ENCODE measurements at places on chromosomes 13 and 19. TPM values are rescaled to one million over a fixed set of nuclear protein-coding genes. Genes with fewer than 3 reads are reported as not detected.

- DNase-seq: peak; percentile 79
Observed at GRCh38 chr13:95355494-95355893, 54.2 kb upstream of the ABCC4 start.

KCNRG gene
- 0.17 TPM for total RNA-seq

DNA sequence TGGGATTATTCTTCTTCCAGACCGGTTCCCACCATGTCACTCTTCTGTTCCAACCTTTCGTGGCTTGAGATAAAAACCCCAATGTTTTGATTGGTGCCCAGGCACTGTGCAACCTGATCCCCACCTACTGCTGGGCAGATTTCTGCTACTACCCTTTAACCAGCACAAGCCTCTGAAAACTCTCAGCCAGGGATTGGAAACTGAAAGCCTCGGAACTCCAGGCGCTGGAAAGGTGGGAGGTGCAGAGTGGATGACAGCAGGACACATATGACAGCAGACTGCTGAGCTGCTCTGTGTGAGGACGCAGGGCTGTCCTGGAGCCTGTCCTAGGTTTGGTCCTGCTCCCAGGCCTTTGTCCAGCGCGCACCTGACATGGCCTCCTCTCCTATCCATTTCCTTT is 68.5 kb upstream of the GTF3A start:
- DNase-seq: peak; percentile 29

ZNF567 gene
- total RNA-seq: 7.7 TPM

- no peak for DNase-seq
Observed at GRCh38 chr19:38744874-38745273, 600 bp upstream of the CAPN12 start.

GRCh38 chr13:97224544-97225300 is 2.6 kb downstream of the MBNL2 start:
- DNase-seq: peak; percentile 66

DNA sequence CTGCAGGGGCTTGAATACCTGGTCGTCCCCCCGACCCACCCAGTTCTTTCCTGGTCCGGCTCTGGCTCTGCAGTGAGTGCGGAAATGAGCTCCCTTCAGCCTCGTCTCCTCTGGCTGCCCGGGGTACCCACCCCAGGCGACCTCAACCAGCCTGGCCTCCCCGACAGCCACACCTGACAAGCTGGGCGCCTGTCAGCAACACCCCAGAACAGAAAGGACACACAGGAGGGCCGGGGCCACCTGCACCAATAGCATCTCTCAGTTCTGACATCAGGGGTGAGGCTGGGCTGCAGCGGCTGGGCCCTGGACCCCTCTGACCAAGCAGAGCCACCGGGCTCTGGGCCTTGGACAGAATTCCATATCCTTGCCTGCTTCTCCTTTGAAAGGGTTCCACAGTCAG is 19.7 kb downstream of the SUGP1 start:
- DNase-seq: no peak

- DNase-seq: peak; percentile 77
Observed at GRCh38 chr13:43664700-43665191, 122.0 kb downstream of the ENOX1 start.

CDKN2D gene
- total RNA-seq: 21.0 TPM

DNA sequence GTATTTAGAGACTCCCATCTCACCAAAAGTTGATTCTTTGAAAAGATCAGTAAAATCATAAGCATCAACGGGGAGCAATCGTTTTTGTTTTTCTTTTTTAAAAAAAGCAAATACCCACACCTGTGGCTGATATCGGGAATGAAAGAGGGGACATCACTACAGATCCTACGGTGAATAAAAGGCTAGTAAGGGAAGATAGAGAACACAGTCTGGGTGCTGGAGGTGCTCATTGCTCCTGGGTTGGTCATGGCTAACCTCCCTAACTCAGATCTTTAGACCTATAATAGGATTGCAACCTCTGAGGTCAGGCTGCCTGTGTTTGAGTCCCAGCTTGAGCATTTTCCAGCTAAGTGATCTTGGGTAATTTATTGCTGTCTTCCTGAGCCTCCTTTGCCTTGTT is 1.1 kb downstream of the EHD2 start:
- peak; percentile 9 for DNase-seq

GRCh38 chr13:113840541-113841352 is 23.1 kb downstream of the GAS6 start:
- DNase-seq: no peak

DNA sequence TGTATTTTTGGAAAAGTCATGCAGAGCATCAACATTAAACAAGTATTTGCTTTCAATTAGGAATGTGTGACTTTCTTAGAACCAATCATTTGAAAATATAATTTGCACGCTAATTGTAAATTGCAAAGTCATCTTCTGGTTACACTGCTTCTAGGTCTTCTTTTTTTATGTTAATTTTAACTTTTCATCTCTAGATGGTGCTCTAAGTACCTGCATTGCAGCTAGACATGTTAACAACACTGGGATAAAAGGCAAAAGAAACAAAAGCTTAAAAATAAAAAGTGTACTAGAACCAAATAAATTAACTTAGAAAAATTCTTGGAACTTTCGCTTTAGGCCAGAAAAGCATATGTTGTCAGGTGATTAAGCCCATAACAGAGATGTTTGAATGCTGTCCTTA is 2758.2 kb downstream of the PCDH9 start:
- peak; percentile 16 for DNase-seq

- DNase-seq: no peak
Observed at GRCh38 chr19:6551607-6552450, 21.0 kb downstream of the TNFSF9 start.

DNA sequence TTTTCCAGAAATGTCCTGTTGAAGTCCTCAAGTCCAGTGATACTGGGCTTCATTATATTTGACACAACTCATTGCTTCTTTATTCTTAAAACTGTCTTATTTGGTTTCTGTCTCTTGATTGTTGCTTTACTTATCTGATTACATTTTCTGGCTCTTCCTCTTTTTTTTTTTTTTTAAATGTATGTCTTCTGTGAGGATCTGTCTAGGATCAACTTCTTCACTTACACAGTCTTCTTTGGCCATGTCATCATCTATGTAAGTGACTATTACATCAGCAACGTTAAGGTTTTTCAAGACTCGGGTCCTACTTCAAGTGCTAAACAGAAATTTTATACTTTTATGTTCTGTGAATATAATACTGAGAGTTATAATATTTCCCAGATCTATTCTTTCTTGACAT is 162.1 kb downstream of the PDS5B start:
- DNase-seq: no peak

- DNase-seq: peak; percentile 13
Observed at GRCh38 chr19:9058905-9059667, 27.8 kb upstream of the OR1M1 start.

GRCh38 chr13:30702006-30702405 is 33.3 kb upstream of the ALOX5AP start:
- DNase-seq: no peak

- peak; percentile 81 for DNase-seq
Observed at GRCh38 chr19:2327773-2328400, 499 bp downstream of the LSM7 start.

C1QTNF9B gene
- total RNA-seq: not detected

GRCh38 chr19:45092747-45093678 is at the start of gene PPP1R37:
PPP1R37 (plus strand) TSS chr19:45093179; CDS start chr19:45093326, 147 bp downstream.
- peak; percentile 98 for DNase-seq

WDR88 gene
- total RNA-seq: not detected

- no peak for DNase-seq
Observed at GRCh38 chr13:38954291-38954690, 36.3 kb downstream of the STOML3 start.

DNA sequence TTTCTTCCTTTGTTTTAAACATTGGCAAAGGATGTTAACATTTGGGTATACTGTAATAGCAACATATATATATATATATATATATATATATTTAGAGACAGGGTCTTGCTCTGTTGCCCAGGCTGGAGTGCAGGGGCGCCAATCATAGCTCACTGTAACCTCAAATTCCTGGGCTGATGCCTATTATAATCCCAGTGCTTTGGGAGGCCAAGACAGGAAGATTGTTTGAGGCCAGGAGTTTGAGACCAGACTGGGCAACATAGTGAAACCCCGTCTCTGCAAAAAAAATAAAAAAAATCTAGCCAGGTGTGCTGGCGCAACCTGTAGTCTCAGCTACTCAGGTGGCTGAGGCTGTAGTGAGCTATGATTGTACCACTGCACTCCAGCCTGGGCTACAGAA is 5.4 kb downstream of the BLVRB start:
- no peak for DNase-seq

DNA sequence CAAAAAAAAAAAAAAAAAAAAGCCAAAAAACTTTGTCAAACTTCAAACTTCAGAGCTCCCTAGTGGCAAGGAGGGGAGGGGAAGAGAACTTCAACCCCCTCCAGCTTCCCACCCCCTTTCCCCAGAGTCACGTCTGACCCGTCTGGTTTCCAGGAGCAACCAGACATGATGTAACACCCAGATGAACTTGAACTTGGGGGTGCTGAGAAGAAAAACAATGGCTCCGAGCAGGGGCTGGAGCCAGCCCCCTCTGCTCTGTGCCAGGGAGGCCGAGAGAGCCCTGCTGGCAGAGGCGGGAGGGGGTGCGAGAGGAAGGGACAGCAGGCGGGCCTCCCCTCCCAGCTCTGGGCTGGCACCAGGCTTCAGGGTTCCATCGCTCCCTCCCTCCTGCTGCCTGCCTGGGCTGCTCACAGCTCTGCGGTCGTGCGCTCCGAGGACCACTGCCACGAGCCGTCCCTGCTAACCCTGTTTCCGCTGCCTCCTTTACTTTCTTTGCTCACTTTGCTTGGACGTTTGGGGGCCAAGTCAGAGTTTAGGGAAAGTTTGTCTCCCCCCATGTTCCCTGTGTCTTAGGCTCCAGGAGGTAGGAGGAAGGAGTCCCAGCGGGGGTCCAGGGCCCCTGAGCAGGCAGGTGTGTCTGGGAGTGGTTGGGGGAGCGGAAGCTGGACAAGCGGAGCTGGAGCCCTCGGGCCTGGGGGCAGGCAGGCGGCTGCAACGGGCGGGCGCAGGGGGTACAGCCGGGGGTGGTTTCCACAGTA is 11.1 kb downstream of the LYL1 start:
- DNase-seq: peak; percentile 38

GRCh38 chr13:78241278-78241919 is 322.8 kb upstream of the EDNRB start:
- DNase-seq: peak; percentile 21

CYP2A7 gene
- total RNA-seq: not detected

DNA sequence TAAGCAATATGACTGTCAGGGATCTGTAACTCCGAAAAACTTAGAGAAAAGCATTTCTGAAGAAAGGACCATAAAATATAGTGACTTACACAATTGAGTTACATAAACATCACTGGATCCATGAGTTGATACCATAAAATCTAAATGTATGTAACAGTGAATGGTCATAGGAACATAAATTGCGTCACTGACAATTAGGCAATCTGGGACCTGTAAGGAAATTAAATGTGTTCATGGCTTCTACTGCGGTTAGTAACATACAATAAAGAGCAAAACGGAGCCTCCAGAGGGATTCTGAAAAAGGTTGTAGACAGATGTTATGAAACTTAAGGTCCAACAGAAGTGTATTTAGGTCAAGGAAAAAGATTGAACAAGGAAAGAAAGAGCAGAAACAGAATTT is 27.1 kb downstream of the POU4F1 start:
- no peak for DNase-seq

DNA sequence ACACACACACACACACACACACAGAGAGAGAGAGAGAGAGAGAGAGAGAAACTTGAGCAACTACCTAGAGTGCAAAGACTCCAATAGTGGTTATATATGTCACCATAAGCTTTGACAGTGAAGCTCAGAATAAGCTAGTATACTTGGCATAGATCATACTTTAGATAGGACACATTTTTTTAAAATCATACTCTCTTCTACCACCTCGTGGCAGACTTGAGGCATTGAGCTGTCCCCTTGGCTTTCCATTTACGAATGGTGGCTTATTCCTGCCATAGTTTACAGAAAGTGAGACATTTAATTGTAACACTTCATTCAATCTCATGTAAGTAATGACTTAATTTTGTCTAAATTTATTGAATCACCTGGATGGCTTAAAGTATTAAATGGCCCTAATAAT is 108.2 kb downstream of the EDNRB start:
- peak; percentile 31 for DNase-seq

POMP gene
- total RNA-seq: 238 TPM

DNA sequence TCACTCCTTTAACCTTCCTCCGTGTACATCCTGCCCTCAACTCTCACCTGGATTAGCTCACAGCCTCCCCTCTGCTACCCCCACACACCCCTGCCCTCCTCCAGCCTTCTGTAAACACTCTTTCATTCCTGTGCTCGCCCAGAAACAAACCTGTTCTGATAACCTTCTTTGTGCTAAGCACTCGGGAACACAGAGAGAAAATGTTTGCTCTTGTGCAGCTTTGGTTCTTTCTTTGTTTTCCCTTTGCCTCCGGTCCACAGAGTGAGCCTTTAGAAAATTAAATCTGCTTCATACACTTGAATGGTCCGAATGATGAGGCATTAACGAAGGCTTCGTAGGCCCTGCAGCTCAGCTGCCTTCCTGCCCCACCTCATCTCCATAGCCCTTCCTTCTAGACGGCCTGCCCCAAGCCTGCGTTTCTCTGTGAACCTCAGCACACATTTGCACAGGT is 6.6 kb upstream of the ZDHHC20 start:
- no peak for DNase-seq

DNA sequence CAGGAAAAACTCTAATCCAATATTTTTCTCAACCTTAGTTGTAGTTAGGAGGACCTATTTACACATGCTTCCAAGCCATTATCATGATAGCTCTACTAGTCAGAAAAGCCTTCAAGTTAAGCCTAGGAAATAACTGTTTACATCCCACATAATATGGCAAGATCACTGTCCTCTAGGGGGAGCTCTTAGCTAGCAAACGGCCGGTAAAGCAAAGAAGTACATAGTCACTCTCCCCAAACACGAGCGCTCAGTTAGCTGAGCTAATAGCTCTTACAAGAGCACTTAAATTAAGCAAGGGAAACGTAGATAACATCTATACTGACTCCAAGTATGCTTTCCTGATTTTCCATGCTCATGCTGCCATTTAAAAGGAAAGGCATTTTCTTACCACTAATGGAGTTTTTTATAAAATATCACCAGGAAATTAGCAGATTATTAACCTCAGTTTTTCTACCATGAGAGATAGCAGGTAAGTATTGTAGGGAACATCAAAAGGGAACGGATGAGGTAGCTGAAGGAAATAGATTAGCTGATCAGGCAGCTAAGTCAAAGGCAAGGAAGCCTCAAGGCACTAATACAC is 100.6 kb upstream of the PABPC3 start:
- peak; percentile 69 for DNase-seq

- no peak for DNase-seq
Observed at GRCh38 chr13:23778879-23779278, 110.3 kb downstream of the MIPEP start.

- no peak for DNase-seq
Observed at GRCh38 chr13:81671064-81671463, 1330.1 kb upstream of the SPRY2 start.

DNA sequence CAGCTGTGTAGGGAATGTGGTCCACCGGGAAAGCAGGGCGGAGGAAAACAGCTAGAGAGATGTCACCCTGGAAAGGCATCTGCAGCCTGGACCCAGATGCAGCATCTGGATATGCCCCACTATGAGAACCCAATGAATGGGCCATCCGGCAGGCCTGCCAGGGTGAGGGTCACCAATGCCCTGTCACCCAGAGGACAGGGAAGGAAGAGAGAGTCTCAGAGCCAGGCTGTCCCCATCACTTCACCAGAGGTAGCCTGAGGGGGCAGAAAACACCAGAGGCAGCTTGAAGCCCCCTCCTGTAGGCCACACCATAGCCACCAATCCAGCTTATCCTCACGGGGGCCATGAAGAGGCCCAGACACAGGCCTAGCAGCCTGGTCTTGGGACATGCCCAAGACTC is 118.8 kb downstream of the TUBA3C start:
- no peak for DNase-seq

- no peak for DNase-seq
Observed at GRCh38 chr19:16032509-16033135, 43.7 kb upstream of the TPM4 start.

PSG11 gene
- 0.49 TPM for total RNA-seq

PODNL1 gene
- total RNA-seq: 2.8 TPM
